Breast epithelium (tissue), 4 donors: ENCODE measurements at places on chromosomes 5 and 9.

DNA sequence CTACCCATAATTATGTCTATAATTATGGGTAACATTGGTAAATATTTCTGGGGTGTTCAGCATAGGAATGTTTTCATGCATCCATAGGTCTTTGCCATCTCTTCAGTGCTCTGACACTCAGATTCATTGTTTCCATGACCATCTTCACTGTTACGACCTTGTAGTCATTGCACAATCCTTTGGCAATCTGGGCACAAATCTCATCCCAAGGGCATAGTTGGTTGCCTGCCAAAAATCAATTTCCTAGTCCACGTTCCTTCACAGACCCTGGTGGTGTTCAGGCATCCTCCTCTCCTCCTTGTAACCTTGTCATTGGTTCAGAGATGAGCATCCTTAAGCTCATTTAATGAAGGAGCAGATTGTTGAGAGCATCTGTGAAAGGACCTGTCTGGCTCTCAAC, 1400.7 kb downstream of the CDH12 start:
- H3K4me1 ChIP-seq, result no peaks in the 10 kb centered on the region

DNA sequence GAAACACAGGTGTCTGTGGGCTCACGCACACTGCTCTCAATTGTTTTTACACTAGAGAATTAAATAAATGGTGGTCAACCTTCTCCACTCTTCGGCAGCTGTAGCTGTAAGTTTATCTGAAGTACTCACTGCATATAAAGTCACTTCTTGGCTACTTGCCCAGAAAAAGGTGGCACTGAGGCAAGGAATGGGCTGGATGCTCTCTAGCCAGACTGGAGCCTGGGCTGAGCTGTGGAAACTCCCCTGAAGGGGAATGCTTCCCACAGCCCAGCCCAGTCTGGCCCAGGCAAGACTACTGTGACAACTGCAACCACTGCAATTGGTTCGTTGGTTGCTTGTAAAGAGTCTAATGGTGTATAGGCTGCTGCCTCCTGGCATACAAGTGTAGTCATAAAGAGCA, 4.5 kb downstream of the LEAP2 start:
- no peak overlapping the region for H3K4me3 ChIP-seq
- no peak for DNase-seq
- no peaks in the 10 kb centered on the region for H3K27me3 ChIP-seq
- H3K36me3 ChIP-seq, result no peaks in the 10 kb centered on the region
- no peak overlapping the region for H3K27ac ChIP-seq
- H3K4me1 ChIP-seq, result no peaks in the 10 kb centered on the region

DNA sequence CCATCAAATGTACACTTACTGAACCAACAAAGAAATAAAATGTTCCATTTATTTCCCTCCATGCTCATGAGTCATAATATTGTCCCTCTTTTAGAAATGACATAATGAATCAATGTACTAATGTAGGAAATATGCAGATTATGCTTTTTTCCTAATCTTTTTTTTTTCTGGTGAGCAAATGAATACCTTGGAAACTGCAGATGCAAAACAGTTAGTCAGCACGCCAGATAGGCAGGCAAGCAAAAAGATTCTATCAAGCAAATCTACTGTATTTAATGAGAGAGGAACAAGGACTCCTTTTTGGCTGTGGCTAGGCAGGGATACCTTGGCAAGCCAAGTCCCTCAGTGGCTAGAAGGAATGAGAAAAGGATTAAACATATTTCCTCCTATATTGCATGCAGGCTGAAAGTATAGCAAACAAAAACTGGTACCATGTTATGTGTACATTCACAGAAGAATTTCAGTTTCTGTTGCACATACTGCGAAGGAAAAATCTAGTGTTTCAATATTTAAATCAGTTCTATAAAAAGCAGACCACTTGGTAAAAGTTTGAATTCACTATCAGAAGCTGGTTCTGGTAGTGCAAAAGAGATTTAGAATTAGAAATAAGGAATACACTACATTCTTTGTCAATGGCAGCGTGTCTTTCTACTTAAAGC, 605.4 kb downstream of the TLE1 start:
- H3K27ac ChIP-seq, result no peak overlapping the region
- H3K4me1 ChIP-seq, result no peaks in the 10 kb centered on the region
- no peak overlapping the region for H3K4me3 ChIP-seq
- no peaks in the 10 kb centered on the region for H3K36me3 ChIP-seq
- DNase-seq, result no peak
- no peaks in the 10 kb centered on the region for H3K27me3 ChIP-seq

GRCh38 chr5:72951671-72952468, 4.0 kb upstream of the FCHO2 start:
- no peaks in the 10 kb centered on the region for H3K36me3 ChIP-seq
- H3K4me1 ChIP-seq, result no peaks in the 10 kb centered on the region
- H3K4me3 ChIP-seq, result no peak overlapping the region
- no peak overlapping the region for H3K27ac ChIP-seq

GRCh38 chr9:109775516-109775915, 4.5 kb upstream of the PALM2AKAP2 start:
- H3K4me3 ChIP-seq, result no peak overlapping the region
- H3K36me3 ChIP-seq, result no peaks in the 10 kb centered on the region
- H3K4me1 ChIP-seq, result no peaks in the 10 kb centered on the region
- peak overlapping the region; percentile 14 for H3K27ac ChIP-seq

DNA sequence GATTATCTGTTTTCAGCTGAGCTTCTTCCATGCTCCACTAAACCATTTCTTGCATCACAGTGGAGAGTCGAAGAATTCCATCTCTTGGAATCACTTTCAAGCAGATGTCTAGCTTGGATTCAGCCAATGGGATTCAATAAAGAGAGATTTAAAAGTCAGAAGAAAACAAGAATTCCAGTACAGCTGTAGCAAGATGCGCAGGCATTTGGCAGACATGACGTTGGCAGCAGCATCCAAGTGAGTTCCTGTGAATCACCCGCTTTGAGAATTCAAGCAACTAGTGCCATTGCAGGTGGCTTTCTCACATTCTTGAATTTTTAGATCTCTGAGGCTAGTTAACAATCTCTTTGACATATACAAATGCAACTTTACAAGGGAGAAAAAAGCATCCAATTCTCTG, 467.0 kb downstream of the CDH10 start:
- H3K4me3 ChIP-seq, result no peak overlapping the region
- no peaks in the 10 kb centered on the region for H3K36me3 ChIP-seq

DNA sequence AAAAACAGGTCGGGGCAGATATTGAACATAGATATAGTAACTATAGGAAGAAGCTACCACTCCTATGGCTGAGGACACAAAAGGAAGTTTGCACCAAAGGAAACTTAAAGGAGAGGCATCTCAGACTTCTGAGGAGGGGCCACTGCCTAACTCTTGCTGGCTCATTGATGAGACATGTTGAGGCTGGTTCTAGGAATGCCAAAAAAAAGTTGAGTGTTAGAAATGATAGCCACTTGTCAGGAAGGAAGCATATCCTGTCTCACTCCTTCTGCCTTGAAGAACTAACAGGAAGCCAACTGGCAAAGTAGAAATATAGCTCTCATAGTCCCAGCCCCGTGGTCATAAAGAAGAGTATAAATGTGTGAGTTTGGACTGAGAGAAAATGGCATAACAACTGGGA, 23.3 kb upstream of the STOM start:
- no peaks in the 10 kb centered on the region for H3K36me3 ChIP-seq
- no peak overlapping the region for H3K4me3 ChIP-seq
- no peak for DNase-seq

GRCh38 chr9:129720181-129720864, 32.5 kb downstream of the PTGES start:
- no peak for DNase-seq
- H3K4me1 ChIP-seq, result no peaks in the 10 kb centered on the region
- H3K27me3 ChIP-seq, result no peaks in the 10 kb centered on the region
- H3K27ac ChIP-seq, result no peak overlapping the region

DNA sequence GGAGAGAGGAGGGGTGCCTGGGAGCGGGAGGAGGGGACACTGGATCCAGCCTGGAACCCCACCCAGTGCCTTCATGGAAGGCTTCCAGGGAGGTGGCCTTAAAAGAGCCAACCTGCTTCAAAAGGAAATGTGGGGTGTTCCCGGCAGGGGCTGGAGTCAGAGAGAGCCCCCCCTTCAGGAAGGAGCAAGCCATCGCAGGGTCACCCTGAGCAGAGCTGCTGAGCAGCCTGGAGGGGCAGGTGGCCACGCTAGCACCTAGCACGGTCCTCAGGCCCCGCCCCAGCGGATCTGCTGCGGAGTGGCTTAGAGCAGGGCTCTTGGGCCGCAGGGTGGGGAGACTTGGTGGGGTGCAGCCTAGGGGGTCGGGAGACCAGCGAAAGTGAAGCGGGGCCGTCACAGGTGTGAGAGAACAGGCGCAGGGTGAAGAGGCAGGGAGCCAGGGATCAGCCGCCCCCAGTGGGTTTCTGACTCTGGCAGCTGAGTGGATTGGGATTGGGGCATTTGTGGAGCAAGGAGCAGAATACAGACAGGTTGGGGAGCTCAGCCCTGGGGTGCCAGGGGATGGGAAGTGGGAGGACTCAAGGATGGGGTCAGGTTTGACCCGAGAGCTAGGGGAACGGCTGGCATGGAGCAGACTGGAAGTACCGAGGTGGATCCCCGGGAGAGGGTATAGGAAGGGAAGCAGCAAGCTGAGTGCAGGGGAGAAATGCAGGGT, 1.5 kb downstream of the LCN2 start:
- peak overlapping the region; percentile 94 for H3K27ac ChIP-seq
- no peaks in the 10 kb centered on the region for H3K36me3 ChIP-seq

- H3K4me3 ChIP-seq, result no peak overlapping the region
- no peak overlapping the region for H3K27ac ChIP-seq
- DNase-seq, result no peak
- no peaks in the 10 kb centered on the region for H3K36me3 ChIP-seq
- no peaks in the 10 kb centered on the region for H3K4me1 ChIP-seq
Observed at GRCh38 chr5:2724031-2724581, 27.4 kb downstream of the IRX2 start.

DNA sequence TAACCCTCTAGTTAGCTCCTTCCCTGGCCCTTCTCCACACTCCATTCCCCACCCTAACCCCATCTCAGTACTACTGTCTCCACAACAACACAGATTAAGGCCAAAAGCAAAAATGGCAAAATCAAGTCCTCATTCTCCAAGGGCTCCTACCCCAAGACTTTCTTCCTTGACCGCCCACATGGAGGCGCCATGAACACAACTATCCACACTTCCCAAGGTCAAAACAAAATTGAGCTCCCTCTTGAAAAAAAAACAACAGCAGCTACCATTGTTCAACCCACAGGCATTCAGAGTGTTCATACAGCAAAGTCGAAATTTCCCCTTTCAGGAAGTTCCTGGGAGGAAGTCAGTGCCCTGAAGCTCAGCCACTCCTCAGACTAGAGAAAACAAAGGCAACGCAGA, 54.4 kb downstream of the GNAQ start:
- peaks cover 11% of the 10 kb centered on the region for H3K4me1 ChIP-seq
- H3K36me3 ChIP-seq, result no peaks in the 10 kb centered on the region
- H3K27ac ChIP-seq, result peak overlapping the region; percentile 54

- H3K27me3 ChIP-seq, result no peaks in the 10 kb centered on the region
- H3K27ac ChIP-seq, result peak overlapping the region; percentile 86
- H3K36me3 ChIP-seq, result no peaks in the 10 kb centered on the region
Observed at GRCh38 chr9:107751567-107752210, 262.1 kb upstream of the KLF4 start.

DNA sequence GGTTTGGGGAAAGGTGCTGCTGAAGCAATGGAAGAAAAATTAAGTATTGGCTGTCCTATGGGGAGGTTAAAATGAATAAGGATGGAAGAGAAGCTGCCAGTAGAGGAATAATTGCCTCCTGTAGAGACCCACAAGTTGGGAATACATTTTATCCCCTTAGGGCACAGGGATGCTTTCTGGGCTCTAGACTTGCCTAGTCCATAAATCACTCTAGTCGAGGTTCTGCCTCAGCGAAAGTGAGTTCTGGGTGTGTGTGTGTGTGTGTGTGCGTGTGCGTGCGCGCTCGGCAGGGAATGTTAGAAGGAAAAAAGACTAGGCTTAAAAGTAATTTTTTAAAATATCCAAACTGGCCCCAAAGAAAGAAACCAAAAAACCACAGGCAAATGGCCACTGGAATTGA, 291.6 kb downstream of the DOCK8 start:
- H3K36me3 ChIP-seq, result no peaks in the 10 kb centered on the region
- H3K27ac ChIP-seq, result no peak overlapping the region
- peaks cover 4% of the 10 kb centered on the region for H3K4me1 ChIP-seq
- no peak overlapping the region for H3K4me3 ChIP-seq
- DNase-seq, result no peak

DNA sequence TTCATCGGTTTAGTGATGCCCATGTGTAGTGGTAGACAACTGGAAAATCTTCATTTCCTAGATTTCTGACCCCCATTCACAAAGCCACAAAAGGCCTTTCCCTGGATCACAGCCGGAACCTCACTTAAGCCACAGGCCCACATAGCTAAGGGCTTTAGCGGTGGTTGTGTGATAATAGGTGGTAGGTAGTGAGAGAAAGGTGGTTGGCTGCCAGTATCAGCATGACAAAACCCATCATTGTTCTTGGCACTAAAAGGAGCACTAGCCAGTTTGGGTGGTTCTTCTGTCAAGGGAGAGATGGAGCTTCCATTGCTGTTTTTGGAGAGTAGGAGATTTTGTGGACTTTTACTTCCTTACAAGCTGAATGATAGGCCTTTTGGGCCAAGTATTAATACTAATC, 9.7 kb upstream of the SLC36A2 start:
- no peak overlapping the region for H3K27ac ChIP-seq
- H3K36me3 ChIP-seq, result no peaks in the 10 kb centered on the region
- DNase-seq, result no peak
- H3K4me3 ChIP-seq, result no peak overlapping the region

DNA sequence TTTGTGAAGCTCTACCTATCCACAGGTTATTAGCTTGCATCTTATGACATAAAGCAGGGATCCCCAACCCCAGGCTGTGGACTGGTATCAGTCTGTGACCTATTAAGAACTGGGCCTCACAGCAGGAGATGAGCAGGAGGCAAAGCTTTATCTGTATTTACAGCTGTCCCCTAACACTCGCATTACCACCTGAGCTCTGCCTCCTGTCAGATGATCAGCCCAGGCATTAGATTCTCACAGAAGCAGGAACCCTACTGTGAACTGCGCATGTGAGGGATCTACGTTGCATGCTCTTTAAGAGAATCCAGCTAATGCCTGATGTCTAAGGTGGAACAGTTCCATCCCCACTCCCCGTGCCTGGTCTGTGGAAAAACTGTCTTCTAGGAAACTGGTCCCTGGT, 19.7 kb downstream of the FBXW11 start:
- H3K27ac ChIP-seq, result no peak overlapping the region
- H3K4me3 ChIP-seq, result no peak overlapping the region

DNA sequence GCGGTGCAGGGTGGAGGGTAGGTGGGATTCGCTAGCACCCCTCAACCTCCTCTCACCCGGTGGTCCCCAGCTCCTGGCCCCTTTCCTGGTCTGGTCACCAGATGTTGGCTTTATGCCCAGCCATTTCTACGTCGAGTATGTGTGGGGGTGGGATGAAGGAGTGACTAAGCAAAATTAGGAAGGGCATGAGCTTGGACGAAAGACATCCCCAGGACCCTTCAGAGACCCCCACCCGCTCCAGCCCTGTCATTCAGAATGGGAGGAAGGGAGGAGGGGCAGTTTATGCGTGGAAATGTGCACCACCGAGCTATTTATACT, 742 bp downstream of the BHMT2 start:
- no peaks in the 10 kb centered on the region for H3K36me3 ChIP-seq
- H3K4me1 ChIP-seq, result no peaks in the 10 kb centered on the region
- H3K4me3 ChIP-seq, result peak overlapping the region; percentile 49
- H3K27me3 ChIP-seq, result no peaks in the 10 kb centered on the region

- no peak for DNase-seq
- no peaks in the 10 kb centered on the region for H3K4me1 ChIP-seq
- no peaks in the 10 kb centered on the region for H3K27me3 ChIP-seq
Observed at GRCh38 chr9:99235926-99236634, 14.0 kb downstream of the SEC61B start.

GRCh38 chr9:110951805-110952539, 86.3 kb downstream of the LPAR1 start:
- no peaks in the 10 kb centered on the region for H3K27me3 ChIP-seq
- H3K27ac ChIP-seq, result no peak overlapping the region
- H3K4me3 ChIP-seq, result peak overlapping the region; percentile 6

- no peaks in the 10 kb centered on the region for H3K27me3 ChIP-seq
- no peak overlapping the region for H3K27ac ChIP-seq
- DNase-seq, result no peak
- no peaks in the 10 kb centered on the region for H3K4me1 ChIP-seq
Observed at GRCh38 chr5:138653502-138653901, 78.3 kb upstream of the HSPA9 start.
